ENCODE measurements at places on chromosomes 5 and 9. TPM values are rescaled to one million over a fixed set of nuclear protein-coding genes. Genes with fewer than 3 reads are reported as not detected.

HTR4 gene
- total RNA-seq, result 0.07 TPM

IDNK gene
- total RNA-seq, result 4.1 TPM

GNPDA1 gene
- total RNA-seq, result 95.6 TPM

CDX1 gene
- 0.91 TPM for total RNA-seq

CCL28 gene
- total RNA-seq, result 20.9 TPM

MGAT1 gene
- 103 TPM for total RNA-seq

TAF11L5 gene
- not detected for total RNA-seq

CDH9 gene
- not detected for total RNA-seq

KIF24 gene
- total RNA-seq, result 1.2 TPM

PDE6A gene
- total RNA-seq, result not detected

FOXD4L3 gene
- total RNA-seq, result 0.10 TPM

ANKHD1 gene
- total RNA-seq, result 77.4 TPM

MRNIP gene
- 15.2 TPM for total RNA-seq

TMC1 gene
- 0.59 TPM for total RNA-seq

ORM2 gene
- not detected for total RNA-seq

ATP10B gene
- total RNA-seq, result 0.03 TPM

MSX2 gene
- total RNA-seq, result 3.8 TPM

RNF183 gene
- total RNA-seq, result not detected

PALM2AKAP2 gene
- 25.2 TPM for total RNA-seq

CCNI2 gene
- not detected for total RNA-seq

PLAC8L1 gene
- total RNA-seq, result 0.52 TPM

TAF7 gene
- total RNA-seq, result 56.6 TPM

BAAT gene
- 0.07 TPM for total RNA-seq

GADD45G gene
- 0.36 TPM for total RNA-seq

OR1J2 gene
- total RNA-seq, result 0.50 TPM

DDX4 gene
- not detected for total RNA-seq

LAMC3 gene
- total RNA-seq, result 0.33 TPM

IL17B gene
- 0.26 TPM for total RNA-seq

PRRT1B gene
- total RNA-seq, result not detected

SLC2A6 gene
- total RNA-seq, result 19.7 TPM

EDIL3 gene
- 324 TPM for total RNA-seq

SPINK6 gene
- total RNA-seq, result not detected

MYORG gene
- total RNA-seq, result 2.2 TPM

ANKRD34B gene
- not detected for total RNA-seq

IL7R gene
- 9.8 TPM for total RNA-seq

PCDHA2 gene
- 0.07 TPM for total RNA-seq

TOR4A gene
- 19.7 TPM for total RNA-seq

HDAC3 gene
- total RNA-seq, result 53.8 TPM

SLCO4C1 gene
- total RNA-seq, result not detected

STC2 gene
- total RNA-seq, result 159 TPM

IGIP gene
- 24.0 TPM for total RNA-seq

STPG3 gene
- total RNA-seq, result not detected

AGXT2 gene
- not detected for total RNA-seq

ADCY2 gene
- not detected for total RNA-seq

CDH12 gene
- not detected for total RNA-seq

ENDOG gene
- total RNA-seq, result 11.7 TPM

MCTP1 gene
- total RNA-seq, result 1.3 TPM

QRFP gene
- not detected for total RNA-seq

SVEP1 gene
- 71.7 TPM for total RNA-seq

PLPPR1 gene
- not detected for total RNA-seq

SKP1 gene
- total RNA-seq, result 406 TPM

BHMT gene
- total RNA-seq, result not detected

NR5A1 gene
- not detected for total RNA-seq

PCDHGA6 gene
- total RNA-seq, result 6.7 TPM
